Stimulated activated CD4-positive, alpha-beta T cell treated with anti-CD3 and anti-CD28 coated beads, Interleukin-12 subunit alpha, Interleukin-12 subunit beta, amount 100 ng/mL, for 24 hours (primary cell): ENCODE measurements at places on chromosomes 7 and 10.

GRCh38 chr7:27154369-27154768 is 2.0 kb upstream of the HOXA3 start:
- no peak for DNase-seq

DNA sequence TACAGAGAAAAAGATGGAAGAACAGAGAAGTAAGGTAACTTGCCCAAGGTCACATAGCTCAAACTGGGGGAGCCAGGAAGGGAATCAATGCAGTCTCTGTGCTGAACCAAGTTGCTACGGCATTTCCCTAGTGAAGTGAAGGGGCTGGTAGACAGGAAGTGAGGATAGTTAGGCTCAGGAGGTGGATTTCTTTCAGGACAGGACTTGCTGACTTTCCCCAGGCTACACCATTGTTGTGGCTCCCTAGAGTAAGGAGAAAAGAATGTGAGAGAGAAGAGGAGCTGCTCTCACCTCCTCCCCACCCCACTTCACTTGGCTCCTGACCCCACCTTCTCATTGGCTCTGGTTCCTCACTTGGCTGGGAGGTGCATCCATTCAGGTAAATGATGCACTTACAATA is 316.9 kb downstream of the INHBA start:
- DNase-seq, result no peak

DNA sequence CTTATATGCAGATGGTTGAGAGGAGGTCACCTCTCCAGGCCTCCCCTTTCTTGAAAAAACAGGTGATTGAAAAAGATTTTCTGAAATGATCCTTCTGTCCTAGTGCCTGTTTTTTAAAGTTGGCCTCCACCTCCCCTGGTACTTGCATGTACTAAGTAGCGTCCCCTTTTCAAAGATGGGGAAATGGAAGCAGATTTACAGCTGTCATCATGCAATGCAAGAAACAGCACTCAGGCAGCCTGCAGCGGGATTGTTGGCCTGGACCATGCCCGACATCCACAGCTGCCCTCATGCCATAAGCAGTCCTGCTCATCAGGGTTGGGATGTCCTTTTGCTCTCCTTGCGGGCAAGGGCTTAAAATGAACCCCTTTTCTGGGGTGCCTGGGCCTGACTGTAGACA is 127.2 kb upstream of the MGMT start:
- DNase-seq, result no peak

DNA sequence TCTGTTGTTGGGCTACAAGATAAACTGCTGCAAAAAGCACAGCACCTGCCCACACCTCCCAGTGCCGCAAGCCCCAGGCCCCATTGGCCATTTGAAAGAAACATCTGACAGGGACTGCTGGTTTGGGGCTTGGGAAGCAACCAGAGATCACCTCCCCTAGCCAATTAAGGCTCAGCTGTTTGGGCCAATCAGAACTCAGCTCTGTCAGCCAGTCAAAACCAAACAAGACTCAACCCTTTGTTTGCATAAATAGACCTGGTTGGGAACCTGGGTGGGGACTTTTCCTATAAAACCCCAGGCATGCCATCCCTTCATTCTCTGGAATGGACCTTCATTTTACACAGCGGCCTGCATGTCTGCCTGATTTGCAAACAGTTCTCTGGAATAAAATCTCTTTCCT is 17.2 kb upstream of the NME8 start:
- DNase-seq, result no peak

DNA sequence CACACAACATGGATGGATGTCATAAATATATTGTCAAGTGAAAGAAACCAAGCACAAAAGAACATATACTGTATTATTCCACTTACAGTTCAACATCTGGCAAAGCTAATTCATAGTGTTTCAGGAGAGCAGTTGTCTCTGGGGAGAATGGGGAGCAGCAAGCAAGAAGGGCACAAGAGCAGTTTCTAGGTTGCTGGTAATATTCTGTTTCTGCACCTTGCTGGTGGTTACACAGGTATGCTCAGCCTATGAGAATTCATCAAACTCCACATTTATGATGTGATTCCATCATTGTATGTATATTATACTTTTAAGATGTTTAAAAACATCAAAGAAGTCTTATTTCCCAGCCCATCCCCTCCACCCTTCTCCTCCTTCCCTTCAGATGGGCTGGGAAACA is 18.1 kb upstream of the PALS2 start:
- DNase-seq, result no peak

- no peak for DNase-seq
Observed at GRCh38 chr10:28975891-28976531, 298.7 kb downstream of the BAMBI start.

DNA sequence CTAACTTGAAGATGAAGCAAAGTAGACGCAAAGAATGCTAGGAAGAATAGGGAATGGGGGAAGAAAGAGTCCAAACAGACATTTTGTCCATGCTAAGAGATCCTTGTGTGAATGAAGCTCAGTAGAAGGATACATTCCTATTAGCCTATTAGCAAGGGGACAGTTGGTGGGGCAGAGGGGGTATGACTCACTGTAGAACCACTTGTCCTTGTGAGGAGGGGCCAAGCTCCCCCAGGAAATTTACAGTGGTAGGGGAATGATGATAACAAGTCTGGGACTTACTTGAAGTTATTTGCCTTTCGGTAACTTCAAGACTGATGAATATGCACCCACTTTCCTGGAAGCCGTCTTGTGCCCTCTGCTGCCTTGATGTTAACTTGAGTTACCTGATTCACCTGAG is 17.2 kb upstream of the SYPL1 start:
- no peak for DNase-seq

DNA sequence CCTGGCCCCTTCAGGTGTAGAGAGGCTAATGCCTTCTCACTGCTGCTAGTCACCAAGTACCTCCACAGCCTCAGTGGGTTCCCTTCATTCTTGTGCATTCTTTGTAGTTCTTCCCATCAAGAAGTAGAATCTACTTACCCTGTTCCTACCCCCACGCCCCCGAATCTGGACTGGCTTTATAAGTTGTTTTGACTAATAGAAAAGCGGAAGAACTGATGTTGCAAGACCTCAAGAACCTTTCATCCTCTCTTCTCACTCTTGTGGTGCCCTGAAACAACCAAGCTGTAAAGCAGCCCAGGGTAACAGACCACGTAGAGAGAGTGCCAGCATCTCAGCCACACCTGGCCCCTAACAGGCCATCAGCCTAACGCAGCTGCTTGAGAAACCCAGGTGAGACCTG is 23.2 kb upstream of the LAMB1 start:
- DNase-seq, result no peak

- DNase-seq, result no peak
Observed at GRCh38 chr7:108358553-108358952, 97.7 kb downstream of the NRCAM start.

- no peak for DNase-seq
Observed at GRCh38 chr10:48693206-48693605, 8.5 kb downstream of the WDFY4 start.

GRCh38 chr10:96673318-96674099 is 46.8 kb downstream of the PIK3AP1 start:
- no peak for DNase-seq

GRCh38 chr7:81714306-81714705 is 55.5 kb downstream of the HGF start:
- DNase-seq, result no peak
